ENCODE measurements at places on chromosomes 2 and 18.

DNA sequence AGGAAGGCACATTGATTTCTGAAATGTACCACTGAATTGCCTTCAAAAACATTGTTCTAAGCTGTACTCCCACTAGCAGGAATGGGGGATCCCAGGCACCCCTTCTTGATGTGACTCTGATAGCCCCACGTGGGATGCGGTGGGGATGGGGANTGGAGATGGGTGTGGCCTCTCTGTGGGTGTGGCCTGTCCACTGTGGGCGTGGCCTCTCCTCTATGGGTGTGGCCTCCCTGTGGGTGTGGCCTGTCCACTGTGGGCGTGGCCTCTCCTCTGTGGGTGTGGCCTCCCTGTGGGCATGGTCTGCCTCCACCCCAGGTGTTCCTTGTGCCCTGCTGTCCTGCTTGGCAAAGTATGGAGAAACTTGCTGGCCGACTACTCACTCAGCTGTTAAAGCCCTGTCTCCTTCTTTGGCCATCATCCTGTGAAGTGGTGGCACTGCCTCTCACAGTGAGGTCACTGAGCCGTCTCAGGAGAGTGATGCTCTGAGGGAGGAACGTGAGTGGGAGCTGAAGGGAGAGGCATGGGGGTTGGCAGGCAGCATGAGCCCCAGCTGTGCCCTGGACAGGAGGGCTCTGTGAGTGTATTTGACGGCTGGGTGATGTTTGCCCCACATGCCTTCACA, 6.7 kb upstream of the PARD6G start:
- no peak for DNase-seq

GRCh38 chr2:43129676-43130547, 96.5 kb downstream of the ZFP36L2 start:
- no peak for DNase-seq

DNA sequence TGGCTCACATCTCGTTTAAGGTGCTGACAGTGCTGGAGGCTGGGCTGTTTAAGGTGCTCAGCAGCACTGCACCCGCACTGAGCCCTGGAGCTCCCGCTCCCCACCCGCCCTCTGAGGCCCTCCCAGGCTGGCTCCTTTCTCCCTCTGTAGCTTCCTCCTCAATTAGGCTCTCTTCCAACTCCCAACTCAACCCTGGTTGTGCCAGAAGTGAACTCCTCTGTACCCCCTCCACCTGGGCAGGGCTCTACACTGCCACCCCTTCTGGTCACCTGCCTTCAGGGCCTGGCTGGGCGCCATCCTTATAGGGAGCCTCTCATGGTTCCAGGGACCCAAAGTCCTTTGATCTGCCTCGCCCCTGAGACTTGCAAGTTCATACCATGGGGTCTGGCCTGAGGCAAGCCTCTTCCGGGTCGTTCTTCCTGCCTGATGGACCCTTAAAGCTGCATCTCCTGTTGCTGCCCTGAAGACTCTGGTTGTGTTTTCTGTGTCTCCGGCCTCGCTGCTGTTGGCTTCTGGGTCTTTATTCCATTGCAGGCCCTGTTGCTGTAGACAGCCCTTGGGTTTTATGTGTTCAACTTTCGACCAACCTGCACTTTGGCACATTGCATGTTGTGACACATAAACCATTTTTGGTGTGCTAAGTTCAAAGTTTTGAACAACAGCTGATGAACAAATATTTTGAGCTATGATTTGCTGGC, 199.6 kb downstream of the LDLRAD4 start:
- no peak for DNase-seq

DNA sequence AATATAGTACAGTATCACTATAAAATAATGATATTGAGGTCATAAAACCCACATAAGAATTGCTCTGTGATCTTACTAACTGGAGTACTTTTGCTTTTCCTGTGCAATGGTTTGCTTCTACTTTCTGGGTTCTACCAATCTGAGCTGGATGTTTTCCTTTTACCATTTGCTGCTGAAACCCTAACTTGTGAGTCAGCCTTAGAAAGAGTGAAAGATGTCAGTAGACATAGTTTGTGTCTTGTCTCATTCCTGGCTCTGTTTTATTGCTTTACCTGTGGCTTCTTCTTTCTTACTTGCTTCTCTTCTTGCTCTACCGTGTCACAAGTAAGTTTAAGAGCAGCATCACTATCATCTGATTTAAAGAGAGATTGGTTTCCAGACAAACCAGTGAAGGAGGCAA, 61.0 kb downstream of the MBD2 start:
- no peak for DNase-seq

All from adrenal gland (tissue), 19 donors.